ENCODE measurements at places on chromosomes 12 and 14.

DNA sequence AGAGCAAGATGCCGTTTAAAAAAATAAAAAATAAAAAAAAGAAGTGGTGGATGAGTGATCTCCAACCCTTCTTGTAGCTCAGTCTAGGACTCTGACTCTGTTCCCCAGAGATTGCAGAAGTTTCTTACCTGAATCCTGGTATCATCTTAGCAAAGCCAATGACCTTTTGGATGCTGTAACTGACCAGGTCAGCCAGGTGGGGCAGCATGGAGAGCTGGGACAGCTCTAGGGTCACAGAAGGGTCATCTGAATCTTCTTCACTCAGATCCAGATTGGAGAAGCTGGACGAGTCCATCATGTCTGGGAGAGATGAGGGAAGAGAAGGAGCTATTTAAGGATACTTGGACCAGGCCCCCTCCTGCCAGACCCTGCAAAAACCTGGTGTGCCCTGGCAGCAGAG lies 35.8 kb upstream of the HDAC7 start:
- no peak for DNase-seq

DNA sequence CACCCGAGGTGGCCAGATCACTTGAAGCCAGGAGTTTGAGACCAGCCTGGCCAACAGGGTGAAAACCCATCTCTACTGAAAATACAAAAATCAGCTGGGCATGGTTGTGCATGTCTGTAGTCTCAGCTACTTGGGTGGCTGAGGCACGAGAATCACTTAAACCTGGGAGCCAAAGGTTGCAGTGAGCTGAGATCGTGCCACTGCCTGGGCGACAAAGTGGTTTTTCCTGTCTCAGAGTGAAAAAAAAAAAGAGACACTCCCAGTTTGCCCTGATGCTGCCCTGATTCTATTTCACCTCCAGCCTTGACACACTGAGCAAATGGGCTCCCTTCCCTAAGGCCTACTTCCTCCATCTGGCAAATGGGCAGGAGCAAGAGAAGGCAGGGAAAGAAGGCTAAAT lies 28.5 kb upstream of the PLEK2 start:
- no peak for DNase-seq

- DNase-seq: no peak
Observed at GRCh38 chr12:124286414-124286813, 8.5 kb upstream of the RFLNA start.

DNA sequence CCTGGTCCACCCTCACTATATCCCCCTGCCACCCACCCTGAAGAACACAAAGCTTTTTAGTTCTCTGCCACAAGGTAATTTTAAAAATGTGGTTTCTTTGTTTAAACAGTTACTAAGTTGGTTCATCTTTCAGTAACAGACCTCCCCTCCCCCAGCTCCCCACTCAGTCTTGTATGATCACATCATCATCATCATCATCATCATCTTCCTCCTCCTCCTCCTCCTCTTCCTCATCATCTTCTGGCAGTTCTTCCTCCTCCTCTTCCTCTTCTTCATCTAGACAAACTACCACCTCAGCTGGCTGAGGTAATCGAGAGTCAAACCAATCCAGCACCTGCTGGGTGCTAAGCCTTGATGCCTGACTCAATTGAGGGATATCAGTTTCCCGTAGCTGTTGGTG lies 10.5 kb downstream of the HOMEZ start:
- DNase-seq: no peak

DNA sequence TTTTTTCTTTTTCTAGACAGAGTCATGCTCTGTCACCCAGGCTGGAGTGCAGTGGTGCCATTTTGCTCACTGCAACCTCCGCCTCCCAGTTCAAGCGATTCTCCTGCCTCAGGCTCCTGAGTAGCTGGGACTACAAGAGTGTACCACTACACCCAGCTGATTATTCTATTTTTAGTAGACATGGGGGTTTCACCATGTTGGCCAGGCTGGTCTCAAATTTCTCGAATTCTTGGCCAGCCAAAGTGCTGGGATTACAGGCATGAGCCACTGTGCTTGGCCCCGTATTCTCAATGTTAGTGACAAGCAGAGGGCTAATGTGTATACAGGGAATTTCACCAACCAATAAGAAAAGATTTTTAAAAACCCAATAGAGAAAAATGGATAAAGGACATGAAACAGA lies 8.4 kb downstream of the PLBD2 start:
- DNase-seq: no peak

DNA sequence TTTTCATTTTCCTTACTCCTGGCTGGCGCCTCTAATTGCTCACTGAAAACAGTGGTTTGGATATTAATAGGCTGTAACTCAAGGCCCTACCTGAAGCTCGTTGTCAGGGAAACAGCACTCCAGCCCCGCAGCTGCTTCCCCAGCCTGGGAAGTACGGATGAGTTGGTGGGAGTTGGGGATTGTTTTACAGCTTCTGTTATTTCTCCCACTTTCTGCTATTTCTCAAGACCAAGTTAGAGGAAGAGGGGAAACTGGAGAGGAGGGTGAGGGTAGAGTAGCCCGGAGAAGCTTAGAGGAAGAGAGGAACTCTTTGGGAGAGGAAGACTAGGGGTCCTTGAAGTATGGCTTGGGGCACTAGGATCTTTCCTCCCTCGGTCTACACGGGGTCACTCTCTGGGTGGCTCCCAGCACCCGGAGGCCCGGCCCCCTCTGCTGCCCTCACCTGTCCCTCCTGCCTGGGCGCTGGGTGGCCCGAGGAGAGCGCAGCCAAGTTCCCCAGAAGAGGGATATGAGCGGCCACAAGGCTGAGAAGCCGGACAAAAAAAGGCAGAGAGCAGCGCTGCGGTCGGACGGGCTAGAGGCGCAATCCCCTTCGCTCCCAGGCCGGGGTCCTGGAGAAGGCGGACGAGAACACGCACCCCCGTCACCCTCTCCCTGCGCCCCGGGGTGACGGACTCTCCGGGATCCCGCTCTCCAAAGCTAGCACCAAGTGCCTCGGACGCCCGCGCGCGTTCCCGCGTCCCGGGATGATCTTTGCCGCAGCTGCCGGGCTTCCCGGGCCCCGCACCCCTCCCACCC lies 671 bp downstream of the SPTB start:
- DNase-seq: no peak

DNA sequence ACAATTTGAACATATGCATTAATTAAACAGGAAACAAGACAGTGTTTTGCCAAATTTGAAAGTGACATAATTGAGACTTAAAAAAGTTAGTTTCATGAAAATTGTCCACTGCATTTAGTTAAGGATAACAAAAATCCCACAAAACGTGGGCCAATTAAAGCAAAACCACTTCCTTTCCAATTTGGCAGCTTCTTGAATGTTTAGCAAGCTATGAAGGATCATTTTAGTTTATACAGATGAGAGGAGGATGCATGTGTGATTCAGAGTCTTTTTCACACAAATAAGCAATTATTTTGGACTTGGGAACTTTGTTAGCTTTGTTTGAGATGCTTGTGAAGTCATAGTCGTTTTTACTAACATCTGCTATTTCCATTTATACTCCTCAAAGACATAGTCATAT lies 109.6 kb downstream of the ATXN7L3B start:
- DNase-seq: no peak

DNA sequence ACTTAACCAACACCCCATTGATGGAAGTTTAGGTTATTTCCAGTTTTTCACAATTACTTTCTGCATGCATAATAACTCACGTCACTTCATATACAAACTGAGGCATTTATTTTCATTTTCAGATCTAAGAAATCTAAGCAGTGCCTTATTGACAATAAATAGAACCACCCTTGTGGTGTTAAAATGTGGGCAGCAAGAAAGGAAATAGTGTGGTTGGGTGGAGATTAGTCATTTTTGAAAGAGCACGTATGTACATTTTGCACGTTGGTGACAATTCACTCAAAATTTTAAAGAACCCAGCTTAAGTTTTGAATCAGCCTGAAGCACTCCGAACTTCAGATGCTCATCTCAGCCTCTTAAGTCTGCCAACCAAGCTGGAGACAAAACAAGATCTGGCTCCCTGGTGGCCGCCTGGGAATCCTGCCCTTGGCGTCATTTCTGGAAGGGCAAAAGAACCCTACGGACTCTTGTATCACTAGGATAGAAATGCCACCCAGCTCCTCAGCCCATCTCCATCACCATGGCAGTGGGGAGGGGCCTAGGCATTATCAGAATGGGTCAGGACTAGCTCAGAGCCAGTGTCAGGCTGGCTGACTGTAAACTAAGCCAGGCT lies 89.5 kb upstream of the BCL2L14 start:
- peak; percentile 36 for DNase-seq

- DNase-seq: no peak
Observed at GRCh38 chr14:94775091-94775870, 5.4 kb upstream of the GSC start.

GRCh38 chr14:54597795-54598443 lies 31.0 kb downstream of the SAMD4A start:
- DNase-seq: no peak

DNA sequence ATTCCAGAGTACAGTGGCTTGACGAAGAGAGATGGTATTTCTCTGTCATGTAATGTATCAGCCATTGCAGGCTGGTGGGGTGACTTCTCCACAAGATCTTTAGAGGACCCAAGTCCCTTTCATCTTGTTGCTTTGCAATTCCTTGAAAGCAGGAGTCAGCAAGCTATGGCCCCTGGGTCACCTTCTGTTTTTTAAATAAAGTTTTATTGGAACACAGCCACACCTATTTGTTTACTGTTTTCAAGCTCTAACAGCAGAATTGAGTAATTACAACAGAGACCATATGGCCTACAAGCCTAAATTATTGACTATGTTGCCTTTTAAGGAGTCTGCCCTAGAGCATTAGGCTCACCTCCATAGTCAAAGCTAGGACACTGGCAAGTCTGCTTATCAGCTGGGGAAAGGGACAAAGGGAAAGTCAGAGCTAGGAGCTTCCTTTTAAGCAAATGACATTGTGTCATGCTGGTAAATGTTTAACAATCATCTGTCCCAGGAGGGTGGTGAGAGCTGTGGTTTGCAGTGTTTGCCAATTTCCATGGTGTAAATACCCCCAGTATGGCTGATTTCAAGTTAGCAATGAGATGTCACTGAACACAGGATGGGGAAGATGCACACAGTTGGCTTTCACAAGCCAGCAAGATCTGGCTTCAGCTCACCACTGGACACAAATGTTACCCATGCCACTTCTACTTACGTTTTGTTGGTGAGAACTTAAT lies 87.7 kb upstream of the PWP1 start:
- no peak for DNase-seq

DNA sequence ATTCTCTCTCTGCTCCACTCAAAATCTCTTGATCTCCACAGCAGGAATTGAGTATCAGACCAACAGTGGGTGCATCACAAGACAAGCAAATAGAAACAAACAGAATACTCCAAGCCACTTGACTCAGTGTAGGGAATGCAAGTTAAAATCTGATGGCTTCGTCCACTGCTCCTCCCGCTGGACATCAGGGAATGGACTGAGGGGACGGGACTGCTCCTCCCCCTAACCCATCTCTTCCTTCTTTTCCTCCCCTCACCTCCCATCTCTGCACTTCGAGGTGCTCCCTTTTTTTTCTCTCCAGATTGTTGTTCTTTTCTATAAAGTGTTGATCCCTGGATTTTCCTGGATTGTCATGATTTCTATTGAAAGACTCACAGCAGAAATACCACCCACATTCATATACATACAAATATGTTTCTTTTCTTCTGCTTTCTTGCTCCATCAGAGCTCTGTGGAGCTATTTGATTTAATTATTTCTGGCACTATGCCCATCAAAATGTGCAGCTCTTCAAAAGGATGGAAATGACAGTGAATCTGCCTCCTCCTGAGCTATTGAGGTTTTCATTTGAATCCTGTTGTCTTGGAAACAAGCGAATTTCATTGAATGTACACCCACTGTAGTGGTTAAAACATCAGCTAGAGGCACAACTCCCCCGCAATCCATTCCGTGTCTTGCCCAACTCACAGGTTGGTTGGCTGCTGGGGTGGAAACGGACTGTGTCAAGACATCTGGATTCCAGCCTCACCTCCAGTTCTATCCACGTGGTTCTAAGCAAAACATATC lies 199.7 kb downstream of the SPTSSA start:
- DNase-seq: no peak

DNA sequence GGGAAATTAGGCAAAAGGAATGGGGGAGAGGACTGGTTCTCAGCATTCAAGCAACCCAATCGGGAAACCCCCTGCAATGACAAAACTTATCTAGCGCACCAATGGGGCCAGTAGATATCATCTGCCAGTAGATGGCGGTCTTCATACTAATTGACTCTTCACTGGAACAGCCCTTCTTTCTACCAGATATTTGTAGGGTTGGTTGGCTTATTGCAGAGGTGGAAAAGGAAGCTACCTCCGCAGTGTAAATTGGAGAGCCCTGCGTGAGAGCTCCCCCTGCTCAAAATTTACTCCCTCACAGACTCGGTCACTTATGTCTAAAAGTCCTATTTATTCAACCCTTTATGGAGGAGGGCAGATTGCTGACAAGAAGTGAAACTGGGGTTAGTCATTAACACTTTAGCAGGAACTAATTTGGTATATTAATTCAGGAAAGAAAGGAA lies 166.1 kb upstream of the CCND2 start:
- DNase-seq: peak; percentile 33

GRCh38 chr14:52314595-52315354 lies 663 bp downstream of the PTGER2 start:
- peak; percentile 21 for DNase-seq

DNA sequence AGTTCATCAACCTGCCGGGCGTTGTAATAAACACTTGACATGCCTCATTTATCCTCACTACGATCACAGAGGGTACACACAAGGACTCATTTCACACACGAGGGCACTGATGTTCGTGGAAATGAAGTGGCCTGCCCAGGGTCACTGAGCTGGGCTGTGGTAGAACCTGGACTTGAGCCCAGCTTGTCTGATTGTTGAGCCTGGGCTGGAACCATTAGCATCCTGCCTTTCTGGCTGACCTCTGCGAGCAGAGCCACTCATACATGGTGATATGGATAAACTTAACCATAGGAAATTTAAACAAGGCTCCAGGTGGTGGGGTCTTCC lies 16.6 kb upstream of the JDP2 start:
- DNase-seq: no peak

DNA sequence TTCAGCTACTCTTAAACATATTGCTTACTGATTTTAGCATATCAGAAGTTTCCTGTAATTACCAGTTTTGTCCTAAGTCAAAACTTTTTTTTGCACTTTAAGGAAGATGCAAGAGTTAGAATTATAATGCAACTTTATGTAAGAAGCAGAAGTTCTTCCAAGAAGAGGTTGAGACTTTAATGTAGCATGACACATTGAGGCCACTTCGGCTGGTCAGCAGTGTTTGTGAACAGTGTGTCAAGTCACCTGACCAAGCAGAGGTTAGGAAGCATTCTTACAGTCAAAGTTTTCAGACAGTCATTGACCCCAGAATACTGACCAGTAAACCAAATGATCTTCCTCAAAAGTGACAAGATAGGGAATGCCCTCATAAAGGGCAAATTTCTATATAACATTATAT lies 15.2 kb downstream of the FGFR1OP2 start:
- DNase-seq: no peak

- peak; percentile 52 for DNase-seq
Observed at GRCh38 chr12:51269174-51270066, 795 bp downstream of the SMAGP start.

DNA sequence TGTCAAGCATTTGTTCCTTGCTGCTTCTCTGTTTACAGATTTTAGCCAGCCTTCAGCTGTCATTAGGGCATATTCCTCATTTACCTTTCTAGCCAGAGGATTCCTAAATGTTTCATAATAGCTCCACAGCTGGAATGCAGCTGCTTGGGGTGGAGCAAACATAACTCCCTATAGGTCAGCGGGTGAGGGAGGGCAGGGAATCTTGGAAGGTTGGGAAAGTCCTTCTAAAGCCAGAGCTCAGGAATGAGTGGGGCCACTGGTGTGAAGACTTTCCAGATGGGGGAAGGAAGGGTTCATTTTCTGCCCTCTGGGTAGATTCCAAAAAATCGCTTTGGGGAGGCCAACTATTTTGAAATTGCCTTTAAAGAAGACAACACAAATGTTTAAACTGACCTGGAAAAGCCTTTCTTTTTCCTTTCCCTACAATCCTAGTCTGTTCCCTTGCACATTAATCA lies 16.3 kb upstream of the IRF2BPL start:
- DNase-seq: no peak
